ENCODE measurements at places on chromosomes 4 and X. TPM values are rescaled to one million over a fixed set of nuclear protein-coding genes. Genes with fewer than 3 reads are reported as not detected.

The CFAP299 gene
- polyA plus RNA-seq, result 1.3 TPM

The KLHL4 gene
- polyA plus RNA-seq, result 5.5 TPM

The PF4V1 gene
- not detected for polyA plus RNA-seq

The HTRA3 gene
- polyA plus RNA-seq, result 9.7 TPM

The CLIC2 gene
- 9.5 TPM for polyA plus RNA-seq

The PABPC1L2A gene
- not detected for polyA plus RNA-seq

The IL9R gene
- polyA plus RNA-seq, result 0.26 TPM

The CSAG2 gene
- polyA plus RNA-seq, result not detected

The LNX1 gene
- polyA plus RNA-seq, result 4.4 TPM

The VCX gene
- polyA plus RNA-seq, result not detected

The CXCL3 gene
- 0.49 TPM for polyA plus RNA-seq

The SSX2B gene
- not detected for polyA plus RNA-seq

The STATH gene
- polyA plus RNA-seq, result not detected

The ERCC6L gene
- polyA plus RNA-seq, result 4.2 TPM

The SYTL4 gene
- 14.9 TPM for polyA plus RNA-seq

The SPON2 gene
- polyA plus RNA-seq, result 47.1 TPM

The ARHGAP36 gene
- polyA plus RNA-seq, result 0.26 TPM

The GPM6B gene
- polyA plus RNA-seq, result 31.5 TPM

The LDB2 gene
- 79.5 TPM for polyA plus RNA-seq

The AMBN gene
- polyA plus RNA-seq, result not detected

The MAGEB1 gene
- polyA plus RNA-seq, result not detected

The NWD2 gene
- polyA plus RNA-seq, result 0.01 TPM

The IL2 gene
- not detected for polyA plus RNA-seq

The TGIF2LX gene
- not detected for polyA plus RNA-seq

The FHIP1A gene
- polyA plus RNA-seq, result 4.1 TPM

The MTCP1 gene
- 24.6 TPM for polyA plus RNA-seq

The DCK gene
- 33.8 TPM for polyA plus RNA-seq

The HERC6 gene
- 12.2 TPM for polyA plus RNA-seq

The BRS3 gene
- polyA plus RNA-seq, result not detected

The L1CAM gene
- polyA plus RNA-seq, result 0.45 TPM

The SMPX gene
- polyA plus RNA-seq, result 8.8 TPM

The ETDC gene
- 1.7 TPM for polyA plus RNA-seq

The TBC1D8B gene
- polyA plus RNA-seq, result 10.7 TPM

The PFKFB1 gene
- polyA plus RNA-seq, result 0.40 TPM

The CFP gene
- 4.2 TPM for polyA plus RNA-seq

The CTAG2 gene
- not detected for polyA plus RNA-seq

The CSAG1 gene
- polyA plus RNA-seq, result not detected

The KIT gene
- polyA plus RNA-seq, result 71.6 TPM

The NXF2 gene
- 0.24 TPM for polyA plus RNA-seq

The F8A2 gene
- polyA plus RNA-seq, result not detected

The RPA4 gene
- 0.17 TPM for polyA plus RNA-seq

The GPR34 gene
- 3.4 TPM for polyA plus RNA-seq

The LRIT3 gene
- 0.37 TPM for polyA plus RNA-seq

The ARHGAP24 gene
- 35.0 TPM for polyA plus RNA-seq

The FOXO4 gene
- 21.4 TPM for polyA plus RNA-seq

The NUDT11 gene
- 8.6 TPM for polyA plus RNA-seq

The FNIP2 gene
- 28.5 TPM for polyA plus RNA-seq

The EPHA5 gene
- polyA plus RNA-seq, result 0.08 TPM

The PNCK gene
- polyA plus RNA-seq, result 0.67 TPM

The FRG2 gene
- not detected for polyA plus RNA-seq

The RTL9 gene
- polyA plus RNA-seq, result 0.34 TPM

Data from left lung (tissue), 14 donors.